ENCODE measurements at places on chromosomes 3 and 15.

GRCh38 chr3:171257251-171258203 lies 202.7 kb downstream of the TNIK start:
- peak; percentile 50 for DNase-seq

DNA sequence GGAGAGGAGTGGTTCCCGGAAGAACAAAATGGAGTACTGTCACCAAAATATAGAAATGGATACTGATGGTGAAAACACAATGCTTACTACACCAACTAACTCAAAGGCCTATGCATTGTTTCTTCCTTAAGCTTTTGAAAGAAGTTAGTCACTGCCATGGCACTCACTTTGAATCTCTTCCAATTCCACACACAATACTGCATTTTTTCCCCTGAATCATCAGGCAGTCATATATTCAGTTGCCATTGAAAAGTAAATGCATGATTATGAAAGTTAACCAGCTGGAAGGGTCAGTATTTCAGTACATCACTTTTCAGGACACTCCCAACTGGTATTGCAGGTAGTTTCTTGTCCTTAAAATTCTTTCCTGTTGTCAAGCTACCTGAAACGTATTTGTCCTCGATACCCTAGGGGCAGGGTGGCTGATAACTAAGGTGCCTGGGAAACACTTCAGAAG lies 9.0 kb upstream of the LRRFIP2 start:
- no peak for DNase-seq

GRCh38 chr3:27877061-27878013 lies 155.2 kb upstream of the EOMES start:
- no peak for DNase-seq

DNA sequence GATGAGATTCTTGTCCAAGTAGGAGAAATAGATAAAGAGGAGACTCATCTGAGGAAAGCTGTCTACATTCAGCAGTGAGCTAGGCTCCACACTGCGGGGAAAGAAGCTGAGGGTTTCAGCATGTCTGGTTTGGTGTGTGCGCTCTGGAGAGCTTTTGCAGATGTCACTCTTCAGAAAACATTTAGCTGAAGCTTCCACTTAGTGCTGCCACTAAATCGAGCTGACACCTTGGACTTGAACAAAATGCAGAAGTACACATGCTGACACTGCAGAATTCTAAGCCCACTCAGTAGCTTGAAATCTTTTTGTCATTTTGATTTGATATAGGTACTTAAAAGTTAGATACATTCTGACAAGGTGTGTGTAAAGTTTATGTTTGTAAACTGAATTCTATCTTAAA lies 32.3 kb upstream of the CRTC3 start:
- DNase-seq, result no peak

DNA sequence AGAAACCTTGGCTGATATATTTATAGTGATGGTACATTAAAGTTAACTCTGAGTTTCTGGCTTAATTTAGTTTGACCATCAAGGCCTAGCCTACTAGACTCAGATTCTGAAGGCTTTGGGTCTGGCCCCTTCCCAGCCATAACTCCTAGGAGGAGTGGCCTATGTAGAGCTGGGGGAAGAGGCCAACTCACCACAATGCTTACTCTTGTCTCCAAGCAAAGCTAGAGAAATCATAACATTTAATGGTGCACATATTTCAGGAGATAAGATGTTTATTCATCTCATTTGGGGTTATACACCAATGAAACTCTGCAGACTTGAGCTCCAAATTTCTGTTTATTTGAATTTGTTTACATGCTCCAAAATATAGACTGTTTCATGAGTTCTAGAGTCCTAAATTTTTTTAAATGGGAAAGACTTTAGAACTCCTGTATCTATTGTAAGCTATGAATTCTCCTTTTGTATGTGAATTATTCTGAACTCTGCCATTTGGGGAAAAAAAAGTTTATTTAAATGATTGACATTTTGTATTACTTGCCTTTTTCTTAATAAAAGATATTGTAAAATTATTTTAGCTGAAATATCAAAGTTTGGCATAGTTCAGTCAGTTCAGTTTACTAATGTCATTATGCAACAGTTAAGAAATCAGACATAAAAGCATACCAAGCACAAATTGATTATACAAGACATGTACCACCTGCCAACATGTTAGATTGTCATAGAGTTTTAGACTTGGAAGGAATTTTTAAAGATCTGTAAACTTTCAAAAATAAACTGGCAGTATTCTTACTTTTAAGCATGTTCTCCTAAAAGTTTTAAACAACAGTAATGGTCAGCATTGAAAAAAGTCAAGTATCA lies 143.4 kb upstream of the NR2E3 start:
- DNase-seq, result no peak

GRCh38 chr3:136937851-136938250 lies 19.9 kb upstream of the IL20RB start:
- no peak for DNase-seq

DNA sequence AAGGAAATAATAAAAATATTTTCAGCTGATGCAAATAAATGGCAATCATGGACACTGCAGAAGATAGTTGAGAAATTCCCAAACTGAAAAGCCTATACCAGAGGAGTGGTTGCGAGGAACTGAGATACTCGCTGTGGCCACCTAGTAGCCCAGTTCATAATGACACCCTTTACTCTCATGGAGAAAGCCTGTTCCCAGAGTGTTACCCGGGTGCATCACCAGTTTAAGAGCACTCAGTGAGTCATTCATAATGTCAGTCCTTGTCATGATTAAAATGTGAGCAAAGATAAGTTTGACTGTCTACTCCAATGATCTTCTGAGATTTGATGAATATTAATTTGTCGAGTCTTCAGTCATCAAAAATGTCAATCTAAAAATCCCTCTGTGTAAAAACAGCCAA lies 138.4 kb upstream of the LRRC3B start:
- no peak for DNase-seq

- no peak for DNase-seq
Observed at GRCh38 chr3:153150991-153151390, 11.0 kb upstream of the RAP2B start.

GRCh38 chr3:130386604-130387263 lies 41.3 kb downstream of the COL6A5 start:
- no peak for DNase-seq

DNA sequence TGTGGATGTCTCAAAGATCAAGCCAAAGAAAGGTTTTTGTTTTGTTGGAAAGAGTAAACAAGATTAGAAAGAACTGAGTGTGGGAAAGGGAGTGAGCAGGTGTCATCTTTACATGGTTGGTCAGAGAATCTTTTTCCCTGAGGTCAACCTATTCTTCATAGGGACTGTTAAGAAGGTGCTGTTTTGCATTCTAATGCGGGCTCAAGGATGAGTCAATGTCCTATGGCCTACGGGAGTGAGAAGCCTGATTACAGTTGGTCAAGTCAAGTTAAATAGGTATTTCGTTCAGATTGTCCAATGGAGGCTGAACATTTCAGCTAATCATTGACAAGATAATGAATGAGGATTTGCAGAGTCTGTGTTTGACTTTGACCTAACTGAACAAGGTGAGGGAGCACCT lies 491.2 kb upstream of the PDZRN3 start:
- DNase-seq, result no peak
